Bone marrow (tissue), 2 donors: ENCODE measurements at places on chromosomes 3 and 15.

GRCh38 chr15:99929266-99929665 lies 196.0 kb upstream of the LYSMD4 start:
- DNase-seq, result no peak

GRCh38 chr3:63911509-63911872 lies 692 bp downstream of the SCAANT1 start:
- DNase-seq, result peak; percentile 19

DNA sequence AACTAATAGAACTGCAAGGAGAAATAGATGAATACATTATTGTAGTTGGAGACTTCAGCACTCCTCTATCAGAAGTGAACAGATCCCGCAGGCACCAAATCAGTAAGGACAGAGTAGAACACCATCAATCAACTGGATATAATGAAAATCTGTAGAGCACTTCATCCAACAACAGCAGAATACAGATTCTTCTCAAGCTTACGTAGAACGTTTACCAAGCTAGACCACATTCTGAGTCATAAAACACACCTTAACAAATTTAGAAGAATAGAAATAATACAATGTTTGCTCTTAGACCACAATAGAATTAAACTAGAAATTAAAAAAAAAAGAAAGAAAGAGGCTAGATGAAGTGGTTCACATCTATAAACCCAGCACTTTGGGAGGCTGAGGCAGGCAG lies 70.7 kb upstream of the NEDD4 start:
- DNase-seq, result no peak

DNA sequence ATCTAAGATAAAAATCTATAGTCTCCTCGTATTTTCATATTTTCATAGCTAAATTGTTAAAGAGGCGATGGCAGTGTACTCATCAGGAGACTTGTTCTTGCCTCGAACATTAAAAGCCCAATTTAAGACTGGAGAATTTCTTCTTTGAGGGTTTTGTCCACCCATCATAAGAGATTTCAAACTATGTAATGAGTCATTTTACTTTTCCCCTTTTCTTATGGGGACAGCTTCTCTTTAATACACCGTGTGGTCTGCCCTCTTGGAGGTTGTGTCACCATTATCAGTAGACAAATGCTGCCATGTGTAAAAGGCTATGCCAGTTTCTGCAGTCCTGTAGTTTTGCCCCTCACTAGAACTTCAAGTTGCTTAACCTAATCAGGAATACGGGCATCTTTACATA lies 16.9 kb downstream of the TGFBR2 start:
- DNase-seq, result no peak

DNA sequence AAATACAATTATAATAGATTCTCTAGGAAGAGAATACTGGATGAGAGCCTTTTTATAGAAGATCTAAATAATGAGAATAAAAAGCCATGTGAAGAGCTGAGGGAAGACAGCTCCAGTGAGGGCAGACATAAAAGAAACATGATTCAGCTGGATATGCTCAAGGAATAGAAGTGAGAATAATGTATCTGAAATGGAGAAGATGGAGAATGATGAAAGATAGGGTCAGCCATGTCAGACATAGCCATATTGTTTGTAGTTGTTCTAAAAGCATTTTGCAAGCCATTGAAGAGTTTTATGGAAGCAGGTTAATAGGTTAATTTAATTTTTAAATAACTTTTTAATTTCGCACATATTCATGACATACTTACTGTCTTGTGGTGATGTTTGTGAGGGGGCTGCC lies 713.5 kb upstream of the ARPP21 start:
- DNase-seq, result no peak

DNA sequence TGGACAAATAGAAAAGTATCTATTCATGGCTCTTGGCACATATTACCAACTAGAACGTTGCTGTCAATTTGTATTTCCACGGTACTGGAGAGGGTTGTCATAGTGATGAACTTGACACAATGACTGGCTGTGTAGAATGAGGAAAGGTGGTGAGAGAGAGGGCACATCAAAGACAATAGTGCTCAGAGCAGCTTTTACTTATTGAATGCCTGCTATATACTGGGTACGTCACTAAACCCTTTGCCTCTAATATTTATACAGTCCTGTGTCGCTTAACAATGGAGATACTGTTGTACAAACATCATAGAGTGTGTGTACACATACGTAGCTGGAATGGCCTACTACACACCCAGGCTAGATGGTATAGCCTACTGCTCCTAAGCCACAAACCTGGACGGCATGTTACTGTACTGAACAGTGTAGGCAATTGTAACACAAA lies 8.3 kb downstream of the TMPRSS7 start:
- DNase-seq, result no peak

DNA sequence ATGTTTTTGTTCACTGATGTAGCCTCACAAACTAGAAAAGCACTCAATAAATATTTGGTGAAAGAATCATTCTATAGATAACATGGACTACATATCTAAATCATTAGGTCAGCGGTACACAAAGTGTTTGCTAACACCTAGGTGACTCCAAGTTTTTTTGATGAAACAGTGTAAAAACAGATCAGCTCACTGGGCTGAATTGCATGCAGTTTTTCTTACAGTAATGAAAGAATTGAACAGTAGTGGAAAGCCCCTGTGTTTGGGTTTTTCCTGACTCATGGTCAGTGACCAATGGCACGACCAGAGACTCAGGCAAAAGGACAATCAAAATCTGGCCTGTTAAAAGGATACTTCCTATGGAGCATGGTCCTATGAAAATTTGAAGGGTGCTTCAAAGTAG lies 384.3 kb upstream of the EPHA6 start:
- DNase-seq, result no peak

DNA sequence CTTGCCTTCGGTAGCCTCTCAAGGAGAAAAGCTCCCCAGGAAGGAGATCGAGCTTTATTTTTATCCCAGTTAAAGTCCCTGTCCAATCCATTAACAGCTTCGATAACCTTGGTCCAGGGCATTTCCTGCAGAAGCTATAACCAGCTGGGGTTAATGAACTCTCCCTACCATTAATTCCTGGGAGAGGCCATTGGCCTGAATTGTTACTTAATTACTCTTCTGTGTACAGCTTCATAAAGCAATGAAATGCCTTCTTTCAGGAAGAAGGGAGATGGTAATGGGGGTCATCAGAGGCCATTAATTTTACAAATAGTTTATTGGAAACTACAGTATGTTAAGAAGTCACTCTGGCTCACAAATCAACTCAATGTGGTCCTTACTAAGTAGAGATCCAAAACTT lies 1.9 kb upstream of the TMCO5A start:
- no peak for DNase-seq

DNA sequence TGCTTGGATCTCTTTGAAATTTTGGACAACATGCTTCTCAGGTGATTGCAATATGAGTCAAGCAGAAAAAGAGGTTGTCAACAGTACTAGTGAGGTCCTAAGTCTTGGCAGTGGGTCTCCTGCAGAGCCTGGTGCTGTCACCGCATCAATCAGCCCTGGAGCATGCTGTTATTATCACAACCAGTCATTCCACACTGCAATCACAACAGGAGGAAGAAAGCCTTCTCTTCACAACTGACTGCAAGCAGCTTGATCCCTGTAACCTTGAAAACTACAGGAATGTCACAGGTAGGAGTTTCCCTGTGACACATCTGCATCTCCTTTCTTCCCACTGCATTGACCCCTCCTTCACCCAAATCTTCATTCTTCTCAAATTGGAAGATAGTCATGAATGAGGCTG lies 451.1 kb upstream of the ATP11B start:
- DNase-seq, result no peak

- no peak for DNase-seq
Measured at GRCh38 chr3:134369861-134370596, 4.2 kb downstream of the AMOTL2 start.

- DNase-seq, result no peak
Measured at GRCh38 chr3:124391774-124392173, 338.5 kb upstream of the UMPS start.

DNA sequence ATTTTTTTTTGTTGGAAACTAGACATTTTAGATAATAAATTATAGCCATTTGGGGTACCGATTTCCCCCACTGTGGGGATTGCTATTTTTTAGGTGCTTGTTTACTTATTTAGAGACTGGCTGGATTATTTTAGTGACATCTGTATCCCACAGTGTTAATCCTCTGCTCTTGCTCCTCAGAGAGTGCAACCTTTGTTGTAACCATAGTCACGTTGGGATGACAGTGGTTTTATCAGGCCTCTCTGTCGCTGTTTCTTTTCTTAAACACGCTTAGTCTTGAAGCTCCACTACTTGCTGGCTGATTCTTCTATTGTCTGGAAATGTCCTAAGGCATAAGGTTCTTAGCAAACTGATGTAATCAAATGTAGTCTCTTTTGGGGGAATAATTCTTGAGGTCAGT lies 451.6 kb upstream of the SEMA6D start:
- no peak for DNase-seq

- DNase-seq, result no peak
Measured at GRCh38 chr15:70770863-70771262, 7.5 kb upstream of the UACA start.

DNA sequence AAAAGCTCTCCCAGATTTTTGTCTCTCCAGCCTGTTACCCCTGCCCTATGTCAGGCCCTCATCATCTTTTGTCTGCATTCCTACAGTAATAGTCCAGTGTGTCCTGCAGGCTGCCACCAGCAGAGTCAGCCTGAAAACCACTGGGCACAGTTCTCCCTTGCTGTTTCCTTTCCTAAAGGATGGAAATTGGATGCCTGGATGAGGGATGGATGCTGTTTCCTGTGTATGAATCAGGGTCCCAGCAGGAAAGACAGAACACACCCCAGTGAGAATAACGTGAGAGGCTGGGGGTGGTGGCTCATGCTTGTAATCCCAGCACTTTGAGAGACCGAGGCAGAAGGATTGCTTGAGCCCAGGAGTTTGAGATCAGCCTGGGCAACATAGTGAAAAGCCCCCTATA lies 3.3 kb upstream of the SNX33 start:
- DNase-seq, result no peak

DNA sequence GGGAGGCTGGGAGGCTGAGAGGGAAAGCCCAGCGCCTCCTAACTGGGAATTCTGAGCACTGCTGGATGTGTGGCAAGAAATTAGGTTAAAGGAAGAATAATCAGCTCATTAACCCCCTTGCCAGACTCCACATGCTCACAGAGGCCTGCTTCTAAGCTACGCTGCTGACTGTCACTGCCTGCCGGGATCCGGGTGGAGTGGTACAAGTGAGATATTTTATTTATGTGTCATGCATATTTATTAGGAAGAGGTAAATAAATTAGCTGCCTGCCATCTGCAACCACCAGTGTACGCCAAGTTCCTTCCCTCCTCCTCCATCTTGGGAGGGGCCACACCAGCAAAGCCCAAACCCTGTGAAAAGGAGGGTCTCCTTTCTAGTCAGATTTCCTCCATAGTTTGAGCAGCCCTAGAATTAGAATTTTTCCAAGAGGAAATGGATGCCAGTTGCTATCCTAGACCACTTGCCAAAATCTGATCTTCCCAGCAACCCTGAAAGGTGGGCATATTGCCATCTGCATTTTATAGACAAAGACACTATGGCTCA lies 43.5 kb upstream of the GRIP2 start:
- no peak for DNase-seq

GRCh38 chr15:74376226-74376625 lies 8.8 kb upstream of the CYP11A1 start:
- no peak for DNase-seq

DNA sequence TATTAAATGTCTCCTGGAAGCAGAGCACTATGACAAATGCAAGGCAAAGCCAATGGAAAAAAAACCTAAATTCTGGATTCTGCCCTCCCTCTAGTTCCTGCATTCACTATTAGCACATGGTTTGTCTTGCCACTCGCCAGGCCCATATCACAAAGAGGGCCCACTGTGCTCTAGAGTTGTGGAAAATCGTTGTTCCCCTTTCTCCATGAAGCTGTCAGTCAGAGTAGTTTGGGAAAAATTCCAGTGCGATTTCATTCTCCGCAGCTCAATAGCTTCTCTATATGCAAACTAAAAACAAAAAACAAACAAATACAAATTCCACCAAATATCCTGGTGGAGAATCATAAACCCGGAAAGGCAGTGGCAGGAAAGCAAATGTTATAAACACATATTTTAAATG lies 77.3 kb downstream of the RORA start:
- DNase-seq, result no peak

GRCh38 chr15:70535071-70535954 lies 228.0 kb downstream of the UACA start:
- DNase-seq, result peak; percentile 23

GRCh38 chr3:10334459-10334858 lies 13.5 kb upstream of the SEC13 start:
- no peak for DNase-seq

DNA sequence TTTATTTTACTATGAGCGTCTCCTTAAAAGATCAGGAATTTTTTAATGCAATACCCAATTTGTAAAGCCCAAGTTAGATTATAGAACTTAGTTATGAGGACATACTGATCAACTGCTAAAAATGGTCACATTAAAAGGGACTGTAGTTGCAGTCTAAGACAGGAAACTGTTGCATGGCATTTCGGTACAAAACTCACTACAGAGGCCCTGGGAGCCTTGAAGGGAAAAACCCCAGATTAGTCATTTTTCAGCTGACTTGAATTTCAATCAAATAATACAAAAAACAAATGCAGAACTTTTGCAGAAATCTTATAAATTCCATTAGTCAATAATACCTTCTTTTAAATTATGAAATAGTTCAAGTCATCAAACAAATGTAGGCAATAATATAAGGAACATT lies 6.9 kb upstream of the PTX3 start:
- no peak for DNase-seq

DNA sequence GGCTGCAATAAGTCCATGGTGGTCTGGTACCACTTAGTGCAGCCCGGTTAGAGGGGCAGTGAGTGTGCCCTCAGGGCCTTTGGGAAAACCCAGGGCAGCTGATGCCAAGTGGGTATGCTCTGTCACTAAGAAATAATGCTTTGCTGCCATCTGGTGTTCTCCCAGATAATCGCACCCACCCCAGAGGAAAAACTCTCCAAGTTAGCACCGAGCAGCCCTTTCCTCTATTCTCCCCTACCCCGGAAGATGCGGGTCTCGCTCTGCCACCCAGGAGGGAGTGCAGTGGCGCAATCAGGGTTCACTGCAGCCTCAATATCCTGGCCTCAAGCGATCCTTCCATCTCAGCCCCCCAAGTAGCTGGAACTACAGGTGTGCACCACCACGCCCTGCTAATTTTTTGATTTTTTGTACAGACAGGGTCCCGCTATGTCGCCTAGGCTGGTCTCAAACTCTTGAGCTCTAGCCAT lies 21.3 kb upstream of the DAPK2 start:
- DNase-seq, result peak; percentile 62

- no peak for DNase-seq
Measured at GRCh38 chr3:68328049-68328448, 604.3 kb downstream of the TAFA4 start.

- no peak for DNase-seq
Measured at GRCh38 chr3:175399156-175399840, 540.2 kb downstream of the NAALADL2 start.

- no peak for DNase-seq
Measured at GRCh38 chr3:123644358-123644757, 59.5 kb upstream of the HACD2 start.
